ENCODE measurements at places on chromosomes 2 and 18.
A peak's percentile ranks its signal among the peaks of the same experiment; 100 is the strongest.

DNA sequence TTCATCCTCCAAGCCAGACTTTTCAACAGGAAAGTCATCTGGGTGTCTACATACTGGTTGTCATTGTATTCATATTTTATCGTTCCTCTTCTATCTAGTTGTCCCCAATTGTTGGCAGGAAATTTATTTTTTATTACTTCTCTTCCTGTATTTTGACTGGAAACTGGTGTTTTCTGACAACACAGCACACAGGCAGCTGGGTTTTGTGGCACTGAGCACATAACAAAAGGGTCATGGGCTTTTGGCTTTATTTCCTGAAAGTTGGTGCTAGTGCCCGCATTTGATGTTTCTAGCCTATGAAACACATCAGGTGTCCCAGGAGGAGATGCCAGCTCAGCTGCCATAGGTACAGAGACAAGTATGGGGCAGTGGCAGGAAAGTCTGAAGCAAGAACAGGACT lies 126.4 kb downstream of the TMEM17 start:
- no peak for DNase-seq

- DNase-seq, result no peak
Measured at GRCh38 chr2:16664052-16664731, 1.4 kb downstream of the CYRIA start.

- no peak for DNase-seq
Measured at GRCh38 chr2:74387346-74387745, 7.2 kb upstream of the DCTN1 start.

DNA sequence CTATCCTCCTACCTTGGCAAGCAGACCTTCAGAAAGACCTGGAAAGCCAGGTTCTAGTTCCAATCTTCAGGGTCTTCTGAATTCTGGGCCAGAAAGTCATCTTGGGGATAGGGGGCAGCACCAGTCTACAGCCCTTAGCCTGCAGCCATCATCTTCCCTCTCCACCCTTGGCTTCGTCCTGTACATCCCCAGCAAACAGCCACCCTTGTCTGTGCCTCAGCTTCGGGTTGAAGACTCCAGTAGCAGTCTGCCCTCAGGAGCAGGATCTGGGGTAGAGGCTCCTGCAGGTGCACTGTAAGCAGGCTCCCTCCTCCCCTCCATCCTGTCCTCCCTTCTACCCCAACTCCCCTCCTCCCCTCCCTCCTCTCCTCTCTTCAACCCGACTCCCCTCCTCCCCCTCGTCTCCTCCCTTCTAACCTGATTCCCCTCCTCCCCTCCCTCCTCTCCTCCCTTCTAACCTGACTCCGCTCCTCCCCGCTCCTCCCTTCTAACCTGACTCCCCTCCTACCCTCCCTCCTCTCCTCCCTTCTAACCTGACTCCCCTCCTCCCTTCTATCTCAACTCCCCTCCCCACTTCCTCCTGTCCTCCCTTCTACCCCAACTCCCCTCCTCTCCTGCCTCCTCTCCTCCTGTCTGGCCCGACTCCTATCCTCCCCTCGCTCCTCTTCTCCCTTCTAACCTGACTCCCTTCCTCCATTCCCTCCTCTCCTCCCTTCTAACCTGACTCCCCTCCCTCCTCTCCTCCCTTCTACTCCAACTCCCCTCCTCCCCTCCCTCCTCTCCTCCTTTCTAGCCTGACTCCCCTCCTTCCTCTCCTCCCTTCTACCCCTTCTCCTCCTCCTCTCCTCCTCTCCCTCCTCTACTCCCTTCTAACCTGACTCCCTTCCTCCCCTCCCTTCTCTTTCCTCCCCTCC lies 90.1 kb upstream of the SMAD2 start:
- DNase-seq, result no peak

DNA sequence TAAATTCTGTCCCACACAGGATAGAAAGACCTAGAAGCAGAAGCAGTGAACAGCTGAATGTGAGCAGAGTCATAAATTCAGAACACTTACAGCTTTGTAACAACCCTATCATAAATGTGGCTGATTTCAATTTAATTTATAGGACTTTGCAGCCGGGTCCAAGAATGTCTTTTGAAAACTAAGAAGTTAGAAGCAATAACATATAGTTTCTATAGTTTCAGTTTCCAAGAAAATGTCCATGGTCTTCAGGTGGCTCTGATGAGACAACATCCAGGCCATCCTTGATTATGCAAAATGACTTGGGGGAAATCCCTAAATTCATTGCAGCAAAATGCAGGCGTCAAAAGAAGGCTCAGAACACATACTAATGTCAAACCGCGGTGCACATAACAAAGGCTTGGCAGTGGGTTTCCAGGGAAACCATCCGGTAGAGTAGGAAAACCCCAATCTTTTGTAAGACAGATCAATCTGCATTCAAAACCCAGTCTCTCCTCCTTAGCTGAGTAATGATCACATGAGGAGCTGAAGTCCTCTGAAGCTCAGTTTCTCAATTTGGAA lies 442.2 kb upstream of the ID2 start:
- DNase-seq, result no peak

GRCh38 chr18:31942291-31942998 lies 483 bp downstream of the TRAPPC8 start:
- peak; percentile 21 for DNase-seq

DNA sequence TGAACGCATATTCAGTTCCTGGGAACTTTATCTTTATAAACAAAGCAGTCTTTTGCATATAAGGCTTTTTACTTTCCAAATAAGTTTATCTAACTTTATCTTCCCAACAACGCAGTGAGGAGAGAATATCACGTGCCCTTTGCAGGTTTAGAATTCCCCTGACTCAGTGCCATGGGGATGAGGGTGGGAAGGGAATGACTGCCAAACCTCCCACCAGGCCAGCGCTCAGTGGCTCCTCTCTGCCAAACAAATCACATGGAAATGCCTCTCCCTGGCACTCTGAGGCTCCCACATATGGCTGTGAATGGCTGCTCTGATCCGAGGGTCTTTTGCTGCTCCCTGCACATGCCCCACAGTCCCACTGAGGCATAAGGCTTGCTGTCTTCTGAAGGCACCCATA lies 158.3 kb downstream of the DNAH6 start:
- DNase-seq, result no peak

DNA sequence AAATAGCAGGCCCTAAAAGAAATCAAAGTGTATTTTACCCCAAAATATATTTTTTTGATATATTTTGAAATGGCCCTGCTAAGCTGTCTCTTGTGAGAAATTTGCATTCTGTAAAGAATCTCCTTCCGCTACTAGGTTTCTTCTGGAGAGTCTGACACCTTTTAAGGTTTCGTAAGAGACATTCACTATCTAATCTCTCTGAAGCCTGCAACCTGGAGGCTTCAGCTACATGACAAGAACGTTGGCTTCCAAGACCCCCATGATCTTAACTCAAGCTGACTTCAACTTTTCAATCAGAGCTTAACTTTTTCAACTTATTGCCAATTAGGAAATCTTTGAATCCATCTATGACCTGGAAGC lies 1894.9 kb upstream of the LRRTM1 start:
- DNase-seq, result no peak

DNA sequence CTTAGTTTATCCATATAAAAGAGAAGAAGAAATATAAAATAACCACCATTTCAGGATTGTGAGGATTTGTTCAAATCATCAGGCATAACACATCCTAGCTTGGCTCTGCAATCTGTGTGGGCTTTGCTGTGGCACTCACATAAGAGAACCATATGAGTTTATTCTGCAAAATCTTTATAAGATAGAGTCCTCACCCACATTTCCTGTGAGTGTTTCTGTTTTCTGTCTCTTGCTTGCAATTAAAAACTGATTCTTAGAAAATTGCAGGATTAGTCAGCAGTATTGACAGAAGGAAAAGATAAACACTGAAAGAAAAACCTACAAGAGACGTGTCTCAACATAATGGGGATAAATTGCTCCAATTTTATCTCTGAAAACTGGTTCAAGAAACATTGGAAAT lies 258.5 kb downstream of the RND3 start:
- DNase-seq, result no peak

GRCh38 chr18:56593906-56594305 lies 44.5 kb downstream of the TXNL1 start:
- DNase-seq, result no peak

Measured in effector CD8-positive, alpha-beta T cell (primary cell).